ENCODE measurements at places on chromosomes 13 and 19.
A peak's percentile ranks its signal among the peaks of the same experiment; 100 is the strongest.

DNA sequence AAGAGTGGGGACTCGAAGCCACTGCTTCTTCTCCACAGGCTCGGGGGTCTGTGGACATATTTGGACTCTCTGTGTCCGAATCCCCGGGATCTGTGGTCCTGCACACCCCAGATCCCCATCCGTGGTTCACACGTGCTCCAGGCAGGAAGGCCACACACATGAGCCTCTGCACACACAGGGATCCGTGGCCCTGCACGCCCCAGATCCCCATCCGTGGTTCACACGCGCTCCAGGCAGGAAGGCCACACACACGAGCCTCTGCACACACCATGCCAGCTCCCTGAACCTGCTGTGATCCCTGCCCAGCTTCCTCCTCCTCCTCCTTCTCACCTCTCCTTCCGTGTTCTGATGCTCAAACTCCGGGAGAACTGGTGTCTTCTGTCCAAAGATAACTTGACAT, 3.1 kb downstream of the TEX29 start:
- DNase-seq = no peak

DNA sequence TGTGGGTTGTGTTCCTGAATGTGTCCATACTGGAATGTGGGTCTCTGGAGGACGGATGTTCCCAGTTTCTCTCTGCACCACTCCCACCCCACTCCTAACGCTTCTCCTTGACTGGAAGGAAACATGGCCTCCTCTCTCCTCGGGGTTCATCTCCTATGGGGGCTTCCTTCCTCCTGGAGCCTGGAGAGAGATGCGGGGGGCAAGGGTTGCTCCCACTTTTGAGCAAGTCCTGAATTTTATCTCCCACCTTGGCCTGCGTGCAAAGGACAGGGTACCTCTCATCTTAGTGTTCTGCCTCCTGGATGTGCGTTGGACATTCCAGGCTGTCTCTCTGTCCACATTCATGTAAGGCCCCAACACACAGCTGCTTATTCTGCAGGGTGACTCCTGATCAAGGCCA, 52.5 kb upstream of the UQCRFS1 start:
- DNase-seq = no peak

GRCh38 chr13:34107806-34108205, 289.9 kb downstream of the RFC3 start:
- no peak for DNase-seq

- DNase-seq = peak; percentile 37
Observed at GRCh38 chr13:46679369-46680120, 117.4 kb downstream of the ESD start.

DNA sequence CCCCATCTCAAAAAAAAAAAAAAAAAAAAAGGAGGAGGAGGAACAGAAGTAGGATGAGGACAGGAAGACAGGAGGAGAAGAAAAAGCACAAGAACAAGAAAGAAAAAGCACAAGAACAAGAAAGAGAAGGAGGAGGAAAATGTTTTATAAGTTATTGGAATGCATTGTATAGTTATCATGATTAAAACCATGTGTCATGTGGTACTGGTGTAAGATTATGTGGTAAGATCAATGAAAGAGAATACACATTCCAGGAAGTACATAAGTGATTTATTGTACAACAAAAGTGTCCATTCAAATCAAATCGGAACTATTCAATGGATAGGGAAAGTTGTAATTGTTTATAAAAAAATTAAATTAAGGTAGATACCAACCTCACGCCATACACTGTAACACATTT, 167.7 kb downstream of the MZT1 start:
- DNase-seq = no peak

DNA sequence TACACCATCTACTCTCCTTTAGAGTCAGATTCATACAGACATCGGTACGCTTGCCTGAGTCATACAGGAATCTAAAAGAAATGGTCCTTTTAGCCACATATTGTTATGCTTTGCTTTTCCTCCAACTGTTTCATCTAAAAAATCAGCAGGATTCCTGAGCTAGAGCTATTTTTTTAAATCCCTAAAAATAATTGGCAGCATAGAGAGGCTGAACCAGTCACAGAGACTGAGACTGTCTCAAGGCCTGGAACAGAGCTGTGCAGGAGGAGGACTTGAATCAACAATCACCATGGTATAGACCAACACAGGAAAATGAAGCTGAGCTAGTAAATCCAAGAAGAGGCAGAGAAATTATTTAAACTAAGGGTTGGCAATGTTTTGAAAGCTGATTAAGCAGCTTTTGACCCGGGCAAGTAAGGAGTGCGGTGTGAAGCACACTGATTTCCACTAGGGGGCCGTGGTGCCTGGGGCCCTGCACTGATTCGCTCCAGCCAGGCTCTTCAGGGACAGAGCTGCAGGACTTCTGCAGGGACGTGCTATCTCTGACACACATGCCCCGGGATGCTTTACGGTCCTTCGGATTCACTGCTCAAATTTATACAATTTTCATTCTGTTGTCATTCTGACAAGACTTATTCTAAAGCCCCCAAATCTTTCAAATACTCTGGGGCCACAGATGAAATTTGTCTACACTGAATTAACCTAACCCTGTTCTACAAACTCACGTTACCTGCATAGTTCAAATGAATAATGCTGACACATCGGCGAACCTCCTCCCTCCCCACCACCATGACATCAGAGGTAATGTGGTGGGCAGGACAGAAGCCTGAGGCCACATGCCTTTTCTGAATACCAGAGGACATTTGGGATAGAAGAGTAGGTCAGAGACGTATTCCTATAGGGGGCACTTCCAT, 87.6 kb upstream of the SLC15A1 start:
- peak; percentile 45 for DNase-seq

DNA sequence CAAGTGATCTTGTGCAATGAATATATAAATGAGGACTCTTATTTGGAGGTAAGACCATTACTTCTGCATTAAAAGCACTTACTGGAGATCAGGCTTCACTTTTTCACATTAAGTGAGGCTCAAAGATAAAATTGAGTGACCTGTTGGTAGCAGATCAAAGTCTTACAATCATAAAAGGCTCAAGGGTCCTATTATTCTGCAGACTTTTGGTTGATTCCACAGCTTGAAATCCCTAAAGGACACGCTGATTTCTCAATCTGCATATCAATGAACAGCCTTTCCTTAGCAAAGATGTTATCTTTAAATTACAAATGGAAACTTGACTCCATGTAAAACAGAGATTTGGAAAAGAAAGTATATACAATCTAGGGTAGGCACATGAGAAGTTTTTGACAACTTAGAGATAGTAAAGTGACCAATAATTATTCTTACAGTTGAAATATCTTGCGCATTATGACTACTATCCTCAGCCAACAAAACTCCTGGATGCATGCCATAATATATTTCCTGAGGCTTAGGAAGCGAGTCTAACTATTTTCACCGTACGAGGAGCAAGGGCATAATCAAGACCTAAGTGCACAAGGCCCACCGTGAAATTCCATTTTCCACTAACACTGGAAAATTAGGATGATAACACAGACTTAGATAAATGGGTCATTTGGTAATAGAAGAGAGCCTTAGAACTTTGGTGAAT, 640.7 kb downstream of the LIG4 start:
- no peak for DNase-seq

- no peak for DNase-seq
Observed at GRCh38 chr13:71360041-71360440, 507.0 kb downstream of the DACH1 start.

DNA sequence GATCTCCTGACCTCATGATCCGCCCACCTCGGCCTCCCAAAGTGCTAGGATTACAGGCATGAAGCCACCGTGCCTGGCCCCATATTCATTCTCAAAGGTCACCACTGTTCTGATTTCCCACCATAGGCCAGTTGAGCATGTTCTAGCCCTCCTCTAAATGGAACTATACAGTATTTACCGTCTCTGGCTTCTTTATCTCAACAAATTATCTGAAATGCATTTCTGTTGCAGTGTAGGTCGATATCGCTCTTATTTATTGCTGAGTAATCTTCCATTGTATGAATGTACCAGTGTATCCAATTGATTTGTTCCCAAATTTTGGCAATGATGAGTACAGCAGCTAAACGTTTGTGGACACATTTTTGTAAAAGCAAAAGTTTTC, 15.4 kb downstream of the SLC1A5 start:
- no peak for DNase-seq

DNA sequence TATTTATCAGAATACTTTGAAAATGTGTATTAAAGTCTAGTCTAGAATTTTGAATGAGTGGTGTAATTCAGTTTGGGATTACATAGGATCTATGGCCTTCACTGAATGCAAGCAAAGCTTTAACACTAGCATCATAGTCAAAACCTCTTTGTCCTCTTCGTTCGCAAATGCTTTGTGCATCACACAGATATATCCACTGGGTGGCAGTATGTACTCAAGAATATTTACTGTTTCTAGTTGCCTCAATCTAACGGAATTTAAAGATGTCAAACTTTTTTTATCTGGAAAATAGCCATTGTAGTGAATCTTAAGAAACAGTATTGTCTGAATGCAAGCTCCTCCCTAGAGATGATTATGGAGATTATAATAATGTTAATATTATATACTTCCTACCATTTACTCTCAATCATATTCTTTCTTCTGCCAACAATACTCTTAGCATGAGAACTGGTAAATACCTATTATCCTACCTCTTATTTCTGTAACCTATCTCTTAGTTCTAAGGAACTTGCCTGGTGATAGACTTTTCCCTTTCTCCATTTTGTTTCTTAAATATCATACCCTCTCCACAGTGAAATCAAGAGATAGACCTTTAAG, 25.8 kb downstream of the LACC1 start:
- no peak for DNase-seq

GRCh38 chr13:59641261-59641660, 522.5 kb downstream of the DIAPH3 start:
- no peak for DNase-seq

DNA sequence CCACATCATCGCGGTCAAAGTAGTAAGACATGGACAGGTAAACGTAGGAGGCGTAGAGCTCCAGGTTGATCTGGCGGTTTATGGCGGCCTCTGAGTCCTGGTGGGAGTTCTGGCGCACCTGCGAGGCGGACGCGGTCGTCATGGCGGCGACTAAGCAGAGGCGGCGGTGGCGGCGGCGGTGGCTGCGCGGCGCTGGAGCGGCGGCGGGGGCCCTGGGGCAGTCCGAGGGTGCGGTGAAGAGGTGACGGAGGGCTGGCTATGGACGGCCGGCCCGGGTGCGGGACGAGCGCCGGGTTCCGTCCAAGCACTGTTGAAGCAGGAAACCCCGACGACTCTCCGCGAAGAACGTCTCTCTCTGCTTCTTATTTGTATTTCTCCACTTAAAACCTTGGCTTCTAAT, 484.3 kb upstream of the SGCG start:
- no peak for DNase-seq
